ENCODE measurements at places on chromosomes 12 and 14.
A peak's percentile ranks its signal among the peaks of the same experiment; 100 is the strongest.

- no peak for DNase-seq
These were observed 24.9 kb downstream of the SAMD4A start for GRCh38 chr14:54591866-54592265.

DNA sequence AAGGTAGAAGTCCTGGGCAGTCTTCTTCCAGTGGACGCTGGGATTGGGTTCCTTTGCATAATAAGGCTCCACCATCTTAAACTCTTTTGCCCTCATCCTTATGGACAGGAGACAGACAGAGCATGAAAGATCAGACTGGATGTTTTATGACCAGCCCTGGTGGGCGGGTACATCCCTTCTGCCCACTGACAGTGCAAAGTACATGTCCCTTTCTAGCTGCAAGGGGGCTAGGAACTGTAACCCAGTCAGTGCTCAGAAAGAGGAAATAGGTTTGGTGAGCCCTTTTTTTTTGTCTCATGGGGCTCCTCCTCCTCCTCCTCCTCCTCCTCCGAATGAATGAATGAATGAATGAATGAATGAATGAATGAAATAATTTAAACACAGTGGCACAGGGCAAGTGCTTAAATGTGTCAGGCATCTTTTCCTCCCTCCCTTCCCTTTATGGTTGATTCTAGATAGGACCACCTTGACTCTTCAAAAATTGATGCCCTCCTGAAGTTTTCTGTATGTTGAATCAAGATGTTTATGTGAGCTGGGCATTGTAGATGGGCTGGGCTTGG is 36.4 kb upstream of the HNF1A start:
- no peak for DNase-seq

GRCh38 chr14:56731187-56731586 is 79.1 kb downstream of the OTX2 start:
- no peak for DNase-seq

- no peak for DNase-seq
These were observed 2.6 kb upstream of the C12orf76 start for GRCh38 chr12:110050927-110051326.

DNA sequence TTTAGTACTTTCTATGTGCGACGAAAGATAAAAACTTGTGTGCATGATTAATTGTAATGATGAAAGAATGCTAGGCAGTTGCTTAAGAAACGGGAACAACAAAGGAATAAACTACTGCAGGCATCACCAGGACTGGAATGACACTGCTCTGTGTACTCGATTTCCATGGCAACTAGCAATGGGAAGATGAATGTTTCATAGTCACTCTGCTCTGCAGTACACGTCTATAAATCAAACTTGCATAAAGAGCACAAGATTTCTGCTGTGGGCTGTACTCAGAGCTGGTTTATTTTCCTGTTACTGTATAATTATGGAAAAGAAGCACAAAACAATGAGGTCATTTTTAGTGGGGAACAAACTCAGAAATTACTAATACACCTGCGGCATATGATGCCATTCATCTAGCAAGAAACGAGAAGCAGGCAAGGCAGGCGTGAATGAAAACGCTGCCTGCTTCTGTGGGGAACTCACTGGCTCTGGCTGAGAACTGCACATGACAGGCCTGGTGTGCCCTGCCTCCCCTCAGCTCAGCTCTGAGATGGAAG is 41.8 kb downstream of the EFCAB11 start:
- peak; percentile 64 for DNase-seq

DNA sequence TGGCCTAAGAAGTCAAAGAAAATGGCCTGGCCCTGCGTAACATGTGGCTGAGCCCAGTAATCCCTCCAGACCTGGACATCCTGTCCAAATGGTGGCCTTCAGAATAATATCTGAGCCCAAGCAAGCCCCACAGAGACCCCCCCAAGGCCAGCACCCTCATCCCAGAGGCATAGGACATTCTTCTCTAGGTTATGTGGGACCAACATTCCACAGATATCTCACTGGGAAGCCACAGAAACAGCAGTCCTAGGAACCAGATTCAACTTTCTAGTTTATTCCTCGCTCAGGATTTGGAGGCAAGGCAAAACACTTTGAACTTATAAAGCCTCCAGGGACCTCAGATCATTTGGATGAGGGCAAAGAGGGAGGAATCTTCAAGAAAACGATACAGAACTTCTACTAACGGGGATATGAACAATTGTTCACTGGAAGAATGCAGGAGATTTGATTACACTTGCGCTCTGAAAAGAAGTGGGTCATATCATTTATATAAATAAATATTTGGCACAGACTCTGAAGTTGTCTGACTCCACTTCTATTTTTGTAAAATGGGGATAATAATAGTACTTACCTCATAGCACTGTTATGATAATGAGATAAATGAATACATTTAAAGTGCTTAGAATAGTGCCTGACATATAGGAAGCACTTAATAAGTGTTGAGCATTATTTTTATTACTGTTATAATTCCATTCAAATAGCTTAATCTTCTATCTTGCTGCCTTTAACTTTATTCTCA is 171.5 kb downstream of the NUAK1 start:
- DNase-seq: no peak

- DNase-seq: no peak
These were observed 95.7 kb upstream of the TBX3 start for GRCh38 chr12:114779647-114780046.

GRCh38 chr12:127280393-127281275 is 986.3 kb upstream of the TMEM132C start:
- peak; percentile 13 for DNase-seq

DNA sequence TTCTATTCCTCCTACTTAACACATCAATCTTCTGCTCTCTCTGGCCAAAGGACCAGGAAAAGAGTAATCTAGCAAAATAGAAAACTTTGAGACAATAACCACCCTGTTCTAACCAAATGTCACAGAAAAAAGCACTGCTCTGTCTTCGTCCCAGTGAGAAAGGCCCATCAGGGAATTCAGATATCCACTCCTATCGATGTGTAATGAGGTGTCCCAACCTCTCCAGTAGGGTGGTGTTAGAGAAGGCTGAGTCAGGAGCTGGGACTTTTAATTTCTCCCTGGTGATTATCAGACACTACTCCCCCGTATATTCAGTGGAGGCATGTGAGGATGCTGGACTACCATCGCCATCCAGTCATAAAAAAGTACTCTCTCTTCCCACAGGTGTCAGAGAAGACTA is 130.3 kb downstream of the TMTC3 start:
- peak; percentile 58 for DNase-seq

GRCh38 chr12:29396774-29397173 is 15.8 kb upstream of the ERGIC2 start:
- no peak for DNase-seq

DNA sequence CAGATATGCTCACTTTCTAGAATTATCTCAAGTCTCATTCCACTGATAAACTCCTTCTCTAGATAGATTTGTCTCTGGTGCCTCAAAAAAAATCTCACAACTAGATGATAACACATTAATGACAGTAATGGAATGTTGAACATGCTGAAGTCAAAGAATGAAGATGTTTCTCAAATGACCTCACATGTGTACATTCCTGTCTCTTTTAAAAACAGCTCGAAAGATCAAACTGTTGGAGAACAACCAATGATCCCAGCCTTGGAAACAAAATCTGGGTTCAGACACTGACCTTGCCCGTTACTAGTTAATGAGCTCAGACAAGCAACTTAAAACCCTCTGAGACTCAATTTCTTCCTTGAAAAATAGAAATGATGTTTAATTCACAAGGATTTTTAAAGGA is 44.7 kb upstream of the KCNJ8 start:
- peak; percentile 5 for DNase-seq

GRCh38 chr14:52048641-52049204 is 20.1 kb downstream of the NID2 start:
- DNase-seq: no peak

DNA sequence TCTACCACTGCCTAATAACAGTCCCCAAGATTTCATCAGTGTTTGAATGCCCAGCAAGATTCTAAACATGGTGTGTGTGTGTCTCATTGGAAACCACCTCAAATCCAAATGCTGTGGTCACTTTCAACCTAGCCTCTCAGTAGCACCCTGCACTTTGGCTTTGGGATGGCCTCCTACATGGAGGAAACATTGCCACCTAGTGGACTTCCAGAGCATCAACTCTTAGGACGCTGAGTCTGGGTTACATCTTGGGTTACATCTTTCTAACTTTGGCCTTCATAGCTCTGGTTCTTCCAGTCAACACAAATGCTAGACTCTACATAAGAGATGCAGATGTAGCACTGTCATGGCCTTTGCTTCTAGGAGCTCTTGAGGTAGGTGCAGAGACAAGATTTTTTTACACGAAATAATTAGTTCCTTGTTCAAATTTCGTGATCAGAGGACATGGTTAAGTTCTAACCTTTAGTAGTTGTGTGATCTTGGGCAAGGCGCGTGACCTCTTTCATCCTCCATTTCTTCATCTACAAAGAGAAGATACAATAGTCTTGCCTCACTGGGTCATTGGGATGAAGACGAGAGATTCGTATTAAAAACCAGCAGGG is 113.5 kb upstream of the VASH1 start:
- peak; percentile 84 for DNase-seq

DNA sequence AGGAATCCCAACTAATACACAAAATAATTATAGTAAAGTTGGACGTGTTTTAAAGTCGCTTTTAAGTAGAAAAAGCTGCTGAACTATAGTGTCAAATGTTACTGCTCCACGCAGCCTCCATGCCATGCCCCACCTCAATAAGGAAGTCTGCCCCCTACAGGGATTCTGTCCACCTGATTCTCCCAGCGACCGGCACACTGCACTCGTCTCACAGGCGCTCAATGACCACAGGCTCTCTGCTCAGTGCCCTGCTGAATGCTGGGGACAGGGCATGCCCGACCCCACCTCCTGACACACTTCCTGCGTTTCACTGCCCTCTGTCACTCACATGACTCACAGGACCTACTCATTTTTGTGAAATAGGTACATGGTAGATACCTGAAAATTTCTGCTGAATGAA is 48.9 kb downstream of the BDKRB1 start:
- DNase-seq: no peak

GRCh38 chr12:14481201-14481600 is 86.5 kb downstream of the PLBD1 start:
- no peak for DNase-seq

GRCh38 chr12:50936821-50937530 is 15.4 kb upstream of the HIGD1C start:
- no peak for DNase-seq

DNA sequence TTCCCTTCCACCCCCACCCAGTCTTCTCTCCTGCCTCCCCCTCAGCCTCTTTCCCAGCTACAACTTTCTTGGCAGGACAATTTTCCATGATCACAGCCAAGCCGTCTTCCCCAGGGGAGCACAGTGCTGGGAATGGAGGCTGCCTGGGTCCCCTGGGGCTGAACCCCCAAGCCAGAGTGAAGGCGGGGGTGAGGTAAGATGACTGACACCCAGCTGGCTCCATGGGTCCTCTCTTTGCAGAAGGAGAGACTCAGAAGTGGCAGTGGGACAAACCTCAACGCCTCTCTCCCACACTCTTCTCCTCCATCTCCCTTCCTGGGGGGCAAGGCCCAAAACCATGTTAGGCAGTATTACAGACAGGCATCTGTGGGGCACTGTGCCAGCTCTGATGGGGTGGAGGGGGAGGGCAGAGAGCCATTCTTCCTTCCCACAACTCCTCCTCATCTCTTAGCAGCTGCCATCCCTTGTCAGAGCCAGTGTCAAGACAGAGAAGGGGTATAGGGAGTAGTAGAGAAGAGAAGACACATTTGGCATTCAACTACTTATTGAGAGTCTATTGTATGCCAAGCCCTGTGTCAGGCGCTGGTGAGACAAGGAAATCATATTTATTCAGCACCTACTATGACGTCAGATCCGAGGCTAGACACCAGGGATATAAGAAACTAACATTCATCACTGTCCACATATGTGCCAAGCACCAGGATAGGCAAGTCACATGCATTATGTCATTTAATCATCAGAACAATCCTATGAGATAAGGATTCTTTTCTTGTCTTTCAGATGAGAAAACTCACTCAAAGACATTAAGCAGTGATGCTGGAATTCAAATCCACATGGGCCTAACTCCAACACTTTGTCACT is 3.6 kb downstream of the ITGA7 start:
- DNase-seq: no peak

GRCh38 chr12:107651571-107652449 is 33.8 kb upstream of the PWP1 start:
- DNase-seq: no peak

GRCh38 chr12:109735051-109735521 is 21.5 kb downstream of the FAM222A start:
- no peak for DNase-seq

DNA sequence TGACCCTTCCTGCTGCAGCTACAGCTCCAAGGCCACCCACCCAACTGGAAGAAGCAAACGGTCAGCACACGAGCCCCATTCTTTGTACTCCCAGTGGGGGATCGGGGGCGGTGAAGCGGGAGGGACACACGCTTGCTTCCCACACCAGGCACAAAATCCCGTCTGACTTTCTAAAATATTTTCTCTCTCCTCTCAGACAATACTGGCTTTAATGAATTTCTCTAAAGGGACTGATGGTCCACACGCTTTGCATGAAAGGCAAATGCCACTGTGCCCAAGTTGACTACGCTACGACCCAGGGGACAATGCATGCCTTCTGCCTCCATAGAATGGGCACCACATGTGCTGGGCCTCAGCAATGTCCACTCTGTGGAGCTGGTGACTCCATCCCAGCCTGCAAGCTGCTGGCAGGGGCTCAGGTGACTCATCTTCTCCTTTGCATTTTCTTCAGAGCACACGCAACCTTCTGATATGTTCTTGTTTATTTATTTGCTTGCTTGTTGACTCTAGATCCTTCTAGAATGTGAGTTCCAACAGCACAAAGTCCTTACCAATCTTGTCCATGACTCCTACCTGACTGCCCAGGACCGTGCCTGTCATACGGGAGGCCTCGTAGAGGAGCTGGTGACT is 15.6 kb downstream of the SYNE3 start:
- peak; percentile 72 for DNase-seq

GRCh38 chr12:70698345-70698744 is 61.1 kb upstream of the PTPRB start:
- DNase-seq: no peak

DNA sequence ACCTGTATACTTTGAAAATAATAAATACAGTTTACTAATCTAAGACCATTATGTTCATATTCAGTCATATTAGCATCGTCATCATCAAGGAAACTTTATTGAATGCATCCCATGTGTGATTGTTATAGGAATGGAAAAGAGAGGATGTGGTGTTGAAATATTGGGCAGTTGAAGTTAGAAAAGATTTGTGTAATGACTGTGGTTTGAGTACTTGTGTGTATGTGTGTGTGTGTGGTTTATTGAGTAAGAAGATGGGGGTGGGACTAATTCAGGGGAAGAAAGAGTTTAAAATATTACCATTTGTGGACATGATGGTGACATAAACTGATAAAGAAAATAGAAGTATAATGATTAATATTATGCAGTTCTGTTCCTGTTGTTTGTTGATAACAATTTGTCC is 238.7 kb upstream of the SEL1L start:
- DNase-seq: no peak

GRCh38 chr12:127803545-127803944 is 463.4 kb upstream of the TMEM132C start:
- DNase-seq: no peak

Data from COLO829 (cell line).